ENCODE measurements at places on chromosomes 12 and 14.

DNA sequence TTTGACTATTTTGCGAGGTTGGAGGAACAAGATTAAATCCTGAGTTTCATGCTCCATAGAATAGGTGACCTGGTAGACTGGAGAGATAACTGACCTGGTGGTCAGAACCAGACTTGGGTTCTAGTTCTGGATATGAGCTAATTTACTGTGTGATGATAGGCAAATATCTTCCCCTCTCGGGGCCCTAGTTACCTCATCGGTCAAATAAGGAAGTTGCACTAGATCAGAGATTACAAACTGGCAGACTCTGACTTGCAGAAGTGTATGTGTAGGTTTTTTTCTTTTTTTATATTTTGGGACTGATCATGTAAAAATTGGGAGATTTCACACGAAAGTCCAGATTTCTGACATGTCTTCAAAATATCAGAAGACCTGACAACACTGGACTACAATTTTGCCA lies 37.0 kb downstream of the RPH3A start:
- DNase-seq = no peak

- DNase-seq = no peak
Measured at GRCh38 chr12:118850244-118850825, 131.0 kb upstream of the SRRM4 start.

GRCh38 chr12:25591144-25591543 lies 38.1 kb upstream of the LMNTD1 start:
- no peak for DNase-seq

DNA sequence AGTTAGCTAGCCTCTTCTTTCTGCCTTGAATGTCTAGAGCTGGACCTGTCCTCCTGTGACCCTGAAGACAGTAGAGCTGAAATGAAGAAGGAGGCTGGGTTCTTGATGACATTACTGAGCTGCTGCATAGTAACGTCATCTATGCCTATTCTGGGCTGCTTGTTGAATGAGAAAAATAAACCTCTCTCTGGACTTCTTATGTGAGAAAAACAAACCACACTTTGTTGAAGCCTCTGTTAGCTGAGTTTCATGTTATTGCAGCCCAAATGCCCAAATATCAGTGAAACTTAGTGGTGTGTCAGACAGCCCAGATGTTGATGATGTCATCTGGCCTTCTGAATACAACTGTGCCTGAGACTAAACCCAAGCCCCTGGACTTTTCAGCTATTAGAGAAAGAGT lies 67.0 kb upstream of the MAX start:
- no peak for DNase-seq

DNA sequence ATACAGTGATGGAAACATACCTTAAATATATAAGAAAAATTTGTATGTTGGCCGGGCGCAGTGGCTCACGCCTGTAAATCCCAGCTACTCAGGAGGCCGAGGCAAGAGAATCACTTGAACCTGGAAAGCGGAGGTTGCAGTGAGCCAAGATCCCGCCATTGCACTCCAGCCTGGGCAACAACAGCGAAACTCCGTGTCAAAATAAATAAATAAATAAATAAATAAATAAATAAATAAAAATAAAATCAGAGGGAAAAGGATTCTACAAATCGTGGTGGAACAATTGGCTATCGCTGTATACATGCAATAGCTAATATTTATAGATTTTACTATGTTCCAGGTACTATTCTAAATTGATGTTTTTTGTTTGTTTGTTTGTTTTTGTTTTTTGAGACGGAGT lies 1.7 kb upstream of the ATF7 start:
- no peak for DNase-seq

DNA sequence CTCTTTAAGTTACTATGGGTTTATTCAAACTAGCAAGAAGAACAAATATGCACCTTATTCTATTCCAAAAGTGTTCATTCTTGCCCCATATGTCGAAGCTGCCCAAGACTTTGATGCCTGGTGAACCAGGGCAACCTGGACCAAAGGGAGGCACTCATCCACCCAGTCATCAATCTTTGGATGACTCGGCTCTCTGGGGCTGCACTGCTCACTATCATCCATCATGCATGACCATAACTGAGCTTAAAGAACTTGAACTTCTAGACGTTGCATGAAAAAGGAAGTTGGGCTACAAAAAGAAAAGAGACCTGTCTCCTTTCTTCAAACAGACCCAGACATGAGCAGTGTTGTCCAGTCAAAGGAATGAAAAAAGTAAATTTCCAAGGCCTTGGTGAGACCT lies 1.2 kb downstream of the KRT4 start:
- no peak for DNase-seq

- no peak for DNase-seq
Measured at GRCh38 chr12:40874868-40875267, 182.6 kb downstream of the CNTN1 start.

GRCh38 chr14:19823178-19823577 lies 19.6 kb downstream of the OR4N2 start:
- DNase-seq = no peak

DNA sequence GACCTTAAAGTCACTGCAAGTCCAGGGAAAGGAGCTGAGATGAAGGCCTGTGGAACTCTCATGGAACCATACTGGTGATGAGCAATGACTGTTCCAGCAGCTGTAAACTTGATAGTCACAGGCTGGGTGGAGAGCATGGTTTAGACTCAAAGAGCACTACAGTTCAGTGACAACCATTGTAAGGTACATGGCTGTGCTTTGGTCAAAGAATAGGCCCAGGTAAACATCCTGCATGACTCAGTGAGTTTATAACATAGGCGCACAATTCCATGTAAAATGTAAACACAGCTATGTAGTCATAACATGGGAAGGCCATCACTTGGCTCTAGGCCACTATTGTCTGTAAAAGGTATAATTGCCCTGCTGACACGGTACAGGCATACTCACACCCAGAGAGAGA lies 119.3 kb upstream of the FSCB start:
- no peak for DNase-seq

- no peak for DNase-seq
Measured at GRCh38 chr12:123717350-123717749, 5.2 kb downstream of the ATP6V0A2 start.

GRCh38 chr14:102351023-102351422 lies 11.7 kb downstream of the CINP start:
- DNase-seq = no peak

GRCh38 chr12:5433081-5433844 lies 1.4 kb downstream of the NTF3 start:
- no peak for DNase-seq

GRCh38 chr12:7483343-7483742 lies 20.2 kb downstream of the CD163 start:
- DNase-seq = no peak

DNA sequence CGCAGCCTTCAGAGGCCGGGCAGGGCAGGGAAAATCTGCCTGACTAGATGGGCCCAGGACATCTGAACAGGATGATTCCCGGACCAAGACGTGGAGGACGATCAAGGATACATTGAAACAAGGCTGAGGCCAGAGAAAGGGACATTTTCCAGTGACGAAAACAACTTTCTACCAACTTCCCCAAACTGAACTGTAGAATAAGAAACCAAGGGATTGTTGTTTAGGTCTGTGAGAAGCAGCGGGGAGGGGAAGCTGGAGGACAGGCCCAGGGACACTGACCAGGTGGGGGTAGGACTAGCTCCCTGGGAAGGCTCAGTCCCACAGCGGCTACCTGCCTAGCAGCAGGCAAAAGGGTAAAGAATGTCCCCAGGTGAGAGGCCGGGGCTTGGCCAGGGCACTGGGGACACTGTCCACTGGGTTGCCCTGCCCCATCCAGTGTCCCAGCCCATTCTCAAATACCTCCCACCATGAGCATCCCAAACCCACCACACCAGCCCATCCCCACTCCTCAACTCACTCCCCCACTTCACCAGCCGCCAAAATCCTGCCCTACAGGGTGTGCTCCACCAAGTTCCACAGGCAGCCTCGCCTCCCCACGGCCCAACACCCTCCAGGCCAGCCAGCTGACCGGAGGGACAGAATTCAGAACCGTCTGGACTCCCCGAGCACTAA lies 995 bp downstream of the TNFRSF1A start:
- no peak for DNase-seq

DNA sequence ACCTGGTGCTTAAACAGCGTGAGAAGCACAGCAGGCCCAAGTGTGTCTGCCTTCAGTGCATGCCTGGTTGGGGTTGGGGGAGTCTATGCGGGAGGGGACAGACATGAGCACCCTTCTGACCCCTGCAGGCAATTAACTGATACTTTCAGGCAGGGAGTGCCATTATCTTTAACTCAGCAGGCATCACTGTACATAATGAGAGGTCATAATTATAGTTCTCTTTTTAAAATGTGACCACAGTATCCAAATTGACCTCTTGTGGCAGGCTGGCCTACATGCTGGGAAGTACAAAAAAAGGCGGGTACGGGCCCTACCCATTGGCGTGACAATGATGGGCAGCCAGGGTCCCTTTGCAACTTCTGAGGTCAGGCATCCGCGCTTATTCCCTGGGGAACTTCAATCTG lies 209.1 kb downstream of the FOXN3 start:
- DNase-seq = no peak

GRCh38 chr12:131923260-131923659 lies 5.8 kb upstream of the PUS1 start:
- DNase-seq = no peak

GRCh38 chr12:94731733-94732360 lies 81.5 kb upstream of the TMCC3 start:
- no peak for DNase-seq

DNA sequence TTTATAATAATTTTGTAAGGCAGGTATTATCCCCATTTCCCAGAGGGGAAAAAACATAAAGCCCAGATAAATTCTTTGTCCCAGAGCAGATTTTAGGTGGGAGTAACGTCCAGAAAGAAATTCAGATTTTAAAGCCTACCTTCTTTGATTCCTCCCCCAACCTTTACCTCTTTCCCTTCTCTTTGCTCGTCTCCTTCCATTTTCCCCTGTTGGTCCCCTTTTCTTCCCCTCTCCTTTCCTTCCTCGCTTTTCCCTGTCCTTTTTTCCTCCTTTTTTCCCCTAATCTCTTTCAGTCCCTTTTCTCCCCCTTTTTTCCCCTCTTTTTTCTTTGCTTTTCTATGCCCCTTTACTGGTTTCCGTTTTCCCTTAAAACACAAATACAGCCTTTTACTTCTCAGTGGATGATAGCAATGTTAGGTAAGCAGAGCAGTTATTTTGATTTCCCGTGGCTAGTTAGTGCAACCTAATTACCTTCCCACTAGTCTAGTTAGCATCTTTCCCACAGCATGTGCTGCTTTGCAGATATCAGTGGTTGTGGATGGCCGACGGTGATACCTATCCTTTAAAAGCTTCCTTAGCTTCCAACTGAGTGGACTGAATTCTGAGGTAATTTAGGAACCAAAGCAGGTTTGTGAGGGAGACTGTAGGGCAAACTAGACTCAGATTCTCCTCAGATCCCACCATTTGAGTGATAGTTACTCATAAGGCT lies 10.9 kb upstream of the AKAP6 start:
- DNase-seq = no peak

DNA sequence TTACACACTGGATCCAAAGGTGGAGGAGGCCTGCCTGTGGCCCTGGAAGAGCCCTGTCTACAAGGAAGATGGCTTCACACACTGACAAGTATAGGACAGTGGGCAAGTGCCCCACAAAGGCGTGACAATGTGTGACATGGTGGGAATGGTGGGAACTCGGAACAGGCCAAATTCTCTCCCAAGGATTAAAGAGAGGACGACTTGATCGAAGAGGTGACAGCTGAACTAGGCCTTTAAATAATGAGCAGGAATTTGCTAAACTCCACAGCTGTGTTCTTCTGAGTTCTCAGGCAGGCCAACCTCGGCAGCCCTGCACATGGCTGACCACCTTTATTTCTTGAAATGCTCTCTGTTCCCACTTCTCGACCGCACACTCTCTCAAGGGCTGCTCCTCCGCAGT lies 23.8 kb downstream of the POMT2 start:
- no peak for DNase-seq

DNA sequence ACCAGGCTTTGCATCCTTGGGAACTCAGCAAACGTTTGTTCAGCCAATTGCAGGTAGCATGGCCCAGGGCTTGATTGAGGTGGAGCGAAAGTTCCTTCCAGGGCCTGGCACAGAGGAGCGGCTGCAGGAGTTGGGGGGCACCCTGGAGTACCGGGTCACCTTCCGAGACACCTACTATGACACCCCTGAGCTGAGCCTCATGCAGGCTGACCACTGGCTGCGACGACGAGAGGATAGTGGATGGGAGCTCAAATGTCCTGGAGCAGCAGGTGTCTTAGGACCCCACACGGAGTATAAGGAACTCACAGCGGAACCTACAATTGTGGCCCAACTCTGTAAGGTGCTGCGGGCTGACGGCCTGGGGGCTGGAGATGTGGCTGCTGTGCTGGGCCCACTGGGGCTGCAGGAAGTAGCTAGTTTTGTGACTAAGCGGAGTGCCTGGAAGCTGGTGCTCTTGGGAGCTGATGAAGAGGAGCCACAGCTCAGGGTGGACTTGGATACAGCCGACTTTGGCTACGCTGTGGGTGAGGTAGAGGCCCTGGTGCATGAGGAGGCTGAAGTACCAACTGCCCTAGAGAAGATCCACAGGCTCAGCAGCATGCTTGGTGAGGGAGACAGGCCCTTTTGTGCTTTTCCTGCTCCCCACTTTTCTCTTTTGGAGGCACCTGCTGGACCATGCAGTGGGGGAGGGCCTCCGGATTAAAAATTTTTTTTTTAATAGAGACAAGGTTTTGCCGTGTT lies 799 bp downstream of the THTPA start:
- no peak for DNase-seq

- DNase-seq = no peak
Measured at GRCh38 chr12:3329361-3329760, 161.6 kb upstream of the PRMT8 start.

- DNase-seq = no peak
Measured at GRCh38 chr12:76018111-76018510, 13.5 kb downstream of the PHLDA1 start.

DNA sequence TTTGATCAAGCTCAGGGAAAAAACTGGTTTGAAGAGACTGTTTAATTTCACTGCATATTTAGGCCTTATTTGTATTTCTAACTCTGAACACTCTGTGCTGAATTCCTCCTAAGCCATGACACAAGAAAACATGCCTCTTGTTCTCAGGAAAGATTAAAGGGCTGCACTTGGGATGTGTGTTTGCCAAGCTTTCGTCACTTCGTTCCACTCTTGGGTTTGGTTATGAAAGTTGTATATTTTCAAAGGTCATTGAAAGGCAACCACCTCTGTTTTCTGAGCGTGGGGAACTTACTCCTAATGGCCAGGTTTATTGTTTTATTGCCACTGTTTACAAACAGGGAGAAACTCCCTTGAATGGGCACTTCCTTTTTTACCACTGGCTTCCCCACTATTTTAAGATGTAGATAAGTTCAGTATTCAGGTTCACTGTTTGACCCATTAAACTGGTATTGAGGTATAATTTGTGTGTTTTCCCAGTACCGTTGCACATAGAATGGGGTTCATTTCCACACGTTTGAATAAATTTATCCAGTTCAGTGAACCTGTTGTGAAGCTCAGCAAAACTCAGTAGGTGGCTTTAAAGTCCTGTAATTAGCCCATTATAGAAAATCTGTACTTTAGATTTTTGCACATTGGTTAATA lies 65.3 kb downstream of the NKX2-1 start:
- DNase-seq = no peak

DNA sequence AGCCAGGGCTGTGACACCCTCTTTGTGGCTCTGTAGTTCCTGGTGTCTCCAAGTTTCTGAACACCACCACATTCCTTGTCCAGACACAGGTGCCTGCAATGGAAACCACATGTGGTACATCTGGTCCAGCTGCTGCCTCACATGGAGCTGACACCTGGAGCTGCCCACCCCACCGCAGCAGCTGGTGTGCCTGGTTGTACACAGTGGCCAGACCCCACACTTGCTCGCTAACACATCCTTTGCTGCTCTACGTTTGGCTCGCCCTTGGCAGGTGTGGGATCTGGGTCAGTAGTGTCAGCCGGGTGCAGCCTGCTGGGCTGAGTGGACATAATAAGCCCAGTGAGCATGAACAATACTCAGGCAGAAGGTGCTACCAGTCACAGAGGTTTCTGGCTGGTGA lies 198.9 kb downstream of the ADGRD1 start:
- DNase-seq = no peak
